ENCODE measurements at places on chromosomes 5 and 9.

DNA sequence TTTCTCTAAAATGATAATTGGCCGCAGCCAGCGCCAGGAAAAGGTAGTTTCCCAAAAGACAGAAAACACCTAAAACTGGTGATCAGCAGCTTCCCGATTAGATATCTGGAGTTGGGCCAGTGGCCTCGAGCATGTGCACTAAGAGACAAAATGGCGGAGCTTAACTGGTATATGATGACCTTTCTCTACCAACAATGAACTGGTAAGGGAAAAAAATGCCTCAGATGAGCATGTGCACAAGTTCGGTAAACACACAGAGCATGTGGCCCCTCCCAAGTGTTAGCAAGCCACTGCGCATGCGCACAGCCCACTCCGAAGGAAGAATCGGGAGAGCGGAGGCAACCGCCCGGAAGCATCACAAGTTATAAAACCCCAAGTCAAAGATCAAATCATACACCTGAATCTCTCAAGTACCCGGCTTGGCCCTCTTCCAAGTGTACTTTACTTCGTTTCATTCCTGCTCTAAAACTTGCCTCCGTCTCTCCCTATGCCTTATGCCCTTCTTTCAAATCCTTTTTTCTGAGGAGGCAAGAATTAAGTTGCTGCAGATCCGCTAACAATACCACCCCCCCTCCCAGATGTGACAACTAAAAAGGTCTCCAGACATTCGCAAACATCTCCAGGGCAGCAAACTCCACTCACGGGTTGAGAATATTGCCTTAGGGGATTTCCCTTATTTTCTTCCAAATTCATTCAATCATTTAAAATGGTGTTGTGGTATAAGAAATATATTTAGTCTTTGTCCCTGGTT is 15.0 kb upstream of the PTBP3 start:
- peak; percentile 94 for DNase-seq

DNA sequence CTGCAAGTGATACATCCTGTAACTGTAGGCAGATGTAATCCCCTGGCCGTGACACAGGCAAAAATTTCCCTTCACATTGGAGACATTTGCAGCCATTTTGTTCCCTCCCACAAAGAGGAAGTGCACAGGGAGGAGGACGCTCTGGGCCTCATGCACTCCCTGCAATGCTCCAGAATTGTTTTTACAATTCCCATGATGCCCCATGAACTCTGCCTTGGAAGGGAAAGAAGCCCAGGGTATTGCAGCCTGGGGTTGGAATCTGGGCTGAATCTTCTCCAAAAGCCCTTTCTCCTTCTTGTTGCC is 491.7 kb downstream of the CCDC171 start:
- no peak for DNase-seq

- peak; percentile 38 for DNase-seq
Observed at GRCh38 chr5:172733131-172733973, 37.6 kb downstream of the DUSP1 start.

GRCh38 chr9:72151104-72151503 is 1.9 kb downstream of the GDA start:
- no peak for DNase-seq

- no peak for DNase-seq
Observed at GRCh38 chr9:131835151-131835910, 95.5 kb upstream of the RAPGEF1 start.

- DNase-seq = no peak
Observed at GRCh38 chr5:151363673-151364072, 16.3 kb upstream of the SLC36A2 start.

- DNase-seq = no peak
Observed at GRCh38 chr9:89718651-89719050, 113.8 kb downstream of the GADD45G start.
